Activated naive CD8-positive, alpha-beta T cell treated with anti-CD3 and anti-CD28 coated beads, Interleukin-2, amount 10 ng/mL, durations not matched to agents 7 days and 5 days (primary cell): ENCODE measurements at places on chromosomes 1 and 21.

- no peak for DNase-seq
These were observed 276.0 kb upstream of the NR5A2 start for GRCh38 chr1:199751506-199751905.

DNA sequence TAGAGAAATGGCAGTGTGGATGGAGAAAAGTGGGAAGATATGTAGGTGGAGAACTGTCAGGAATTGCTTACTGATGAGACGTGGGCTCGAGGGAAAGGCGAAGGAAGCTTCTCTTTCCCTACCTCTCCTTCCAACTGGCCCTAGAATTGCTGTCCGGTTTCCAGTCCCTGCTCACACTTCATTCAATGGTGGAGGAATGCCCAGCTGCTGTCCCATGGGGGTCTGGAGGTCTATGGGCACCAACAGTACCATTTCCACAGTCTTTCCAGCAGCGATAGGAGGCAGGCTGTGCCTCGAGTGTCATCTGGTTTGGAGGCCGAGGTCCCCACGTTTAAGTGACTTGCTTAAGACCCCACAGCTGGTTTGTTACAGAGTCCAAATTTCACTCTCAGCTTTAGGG, 31.5 kb upstream of the CD1D start:
- no peak for DNase-seq

DNA sequence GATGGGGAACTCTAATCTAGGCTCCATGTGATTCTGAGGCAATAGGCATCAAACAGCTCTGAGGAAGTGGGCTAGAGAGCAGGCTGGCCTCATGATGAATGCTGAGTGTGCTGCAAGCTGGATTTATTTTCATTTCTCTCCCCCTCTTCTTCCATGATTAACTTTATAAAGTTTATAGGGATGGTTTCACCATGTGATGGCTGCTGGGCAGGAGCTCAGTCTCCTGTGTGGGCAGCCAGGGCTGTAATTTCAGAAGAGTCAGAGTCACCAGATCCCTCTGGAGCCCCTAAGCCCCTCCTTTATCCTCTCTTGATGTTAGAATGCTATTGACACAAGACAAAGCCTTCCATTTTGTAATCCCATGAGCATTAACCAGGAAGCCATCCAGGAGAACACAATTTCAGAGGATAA, 143.6 kb downstream of the CNIH3 start:
- no peak for DNase-seq

GRCh38 chr1:230381049-230381467, 45.1 kb downstream of the PGBD5 start:
- no peak for DNase-seq

DNA sequence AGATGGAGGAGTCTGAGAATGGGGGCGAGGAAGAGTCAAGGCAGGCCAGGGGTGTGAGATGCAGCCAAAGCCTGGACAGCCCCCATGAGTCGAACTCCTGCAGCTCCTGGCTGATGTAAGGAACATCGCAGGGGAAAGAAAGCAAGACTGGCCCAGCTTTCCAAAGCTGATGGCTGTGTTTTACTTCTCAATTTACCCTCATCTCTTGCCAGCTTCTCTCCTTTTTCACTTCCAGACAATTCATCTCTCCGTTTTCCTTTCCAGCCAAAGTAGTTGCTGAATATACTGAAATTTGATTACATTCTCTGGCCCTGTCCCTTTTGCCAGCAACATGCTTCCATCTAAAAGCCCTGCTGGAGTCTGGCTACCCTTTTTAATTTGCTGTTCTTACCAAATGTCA, 40.0 kb upstream of the UBE2U start:
- no peak for DNase-seq

DNA sequence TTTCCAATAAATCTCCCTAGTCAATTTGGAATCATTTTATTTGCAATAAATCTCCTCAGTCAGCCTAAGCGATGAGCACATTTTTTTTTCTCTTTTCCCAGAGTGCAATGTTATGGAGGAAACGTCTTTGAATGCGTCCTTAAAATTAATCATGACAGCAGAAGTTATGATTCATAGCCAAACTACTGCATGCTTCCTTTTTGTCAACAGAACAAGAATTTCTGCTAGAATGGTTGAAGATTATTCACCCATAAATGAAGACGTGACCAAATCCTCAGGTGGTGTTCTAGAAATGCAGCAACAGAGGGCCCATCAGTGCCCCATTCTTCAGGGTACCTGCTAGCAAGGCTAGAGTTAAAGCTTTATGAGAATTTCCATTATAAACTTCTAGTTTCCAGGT, 407.9 kb upstream of the PKN2 start:
- DNase-seq, result no peak

DNA sequence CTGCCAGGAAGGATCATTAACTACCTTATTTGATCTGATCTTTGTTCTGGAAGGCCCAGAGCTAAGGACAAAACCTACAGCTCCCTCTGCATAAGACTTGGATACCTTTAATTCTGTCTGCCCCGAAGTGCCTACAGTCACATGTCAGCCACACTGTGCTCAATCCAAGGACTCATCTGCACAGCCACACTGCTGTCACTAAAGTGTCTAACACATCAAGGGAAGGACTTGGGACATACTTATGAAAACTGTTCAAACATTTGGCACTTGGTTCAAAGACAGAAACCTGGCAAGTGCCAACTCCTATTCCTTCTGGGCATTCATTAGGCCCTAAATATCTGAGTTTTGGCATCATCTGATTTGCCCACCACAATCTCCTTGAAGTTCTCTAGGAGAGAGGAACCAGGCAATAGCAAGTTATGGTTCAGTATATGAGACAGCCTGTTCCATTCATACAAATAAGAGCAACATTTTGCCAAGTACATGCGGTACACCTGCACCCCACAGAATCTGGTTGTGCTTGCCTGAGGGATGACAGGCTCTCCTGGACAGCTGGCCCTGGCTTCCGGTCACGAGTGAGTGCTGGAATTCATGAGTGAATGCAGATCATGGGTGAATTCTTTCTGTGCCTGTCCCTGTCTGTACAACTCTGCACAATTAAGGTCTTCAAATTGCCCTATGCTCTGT, 105.9 kb downstream of the KCNK1 start:
- DNase-seq, result no peak

GRCh38 chr1:118660769-118661168, 327.4 kb downstream of the TBX15 start:
- no peak for DNase-seq

DNA sequence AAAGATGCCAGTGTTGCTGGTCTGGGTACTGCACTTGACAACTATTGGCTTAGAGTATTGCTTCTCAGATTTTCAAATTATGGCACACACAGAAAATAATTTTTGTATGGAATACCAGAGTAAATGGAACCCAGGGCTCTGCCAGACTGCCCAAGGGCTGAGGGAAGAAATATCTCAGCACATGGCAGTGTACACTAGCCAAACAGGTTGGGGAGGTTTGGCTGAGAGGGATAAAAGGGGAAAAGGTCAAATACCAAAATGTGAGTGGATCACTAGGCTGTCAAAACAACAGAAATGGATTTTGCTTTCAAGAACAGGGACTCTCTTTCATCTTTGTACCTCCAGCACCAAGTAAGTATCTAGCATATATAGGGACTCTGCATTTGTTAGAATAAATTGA, 3.0 kb upstream of the RGS8 start:
- DNase-seq, result no peak

- DNase-seq, result no peak
These were observed 27.7 kb downstream of the C1QB start for GRCh38 chr1:22680726-22681125.

DNA sequence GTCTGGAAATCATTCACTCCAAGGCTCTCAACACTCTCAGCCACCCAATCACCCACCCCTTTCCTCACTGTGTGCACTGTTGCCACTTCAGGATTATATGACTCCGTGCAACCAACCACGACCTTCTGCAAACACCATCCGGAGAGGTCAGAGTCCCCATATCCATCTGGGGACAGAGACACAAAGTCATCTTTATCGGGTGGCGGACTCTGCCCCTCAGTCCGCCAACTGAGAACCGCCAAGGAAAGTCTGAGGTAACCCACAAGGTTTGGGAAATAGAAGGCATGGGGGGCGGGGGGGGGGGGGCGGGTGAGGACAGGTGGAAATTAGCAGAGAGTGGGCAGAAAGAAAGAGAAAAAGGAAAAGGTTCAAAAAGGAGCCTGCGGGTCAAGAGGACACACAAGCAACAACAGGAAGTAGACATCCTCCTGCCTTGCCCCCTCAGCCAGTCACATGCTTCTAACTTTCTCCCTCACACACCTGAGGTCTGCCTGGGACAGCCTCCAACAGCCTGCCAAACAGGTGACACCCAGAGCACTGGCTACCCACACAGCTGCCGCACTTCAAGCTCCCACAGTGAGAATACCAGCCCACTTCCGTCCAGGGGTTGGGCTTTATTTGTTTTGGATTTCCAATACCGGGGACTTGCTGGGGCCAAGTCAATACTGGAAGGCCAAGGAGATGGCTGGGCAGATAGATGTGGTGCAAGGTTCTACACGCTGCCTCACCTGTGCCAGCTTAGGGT, 58.1 kb downstream of the SSBP3 start:
- DNase-seq, result no peak

GRCh38 chr1:160752924-160753323, 13.9 kb downstream of the SLAMF7 start:
- DNase-seq, result no peak

GRCh38 chr1:15172405-15173259, 19.1 kb downstream of the TMEM51 start:
- DNase-seq, result no peak

- peak; percentile 55 for DNase-seq
These were observed 2.1 kb downstream of the EVA1B start for GRCh38 chr1:36321119-36321951.

GRCh38 chr1:151494741-151495281, 16.4 kb upstream of the CGN start:
- DNase-seq, result no peak

DNA sequence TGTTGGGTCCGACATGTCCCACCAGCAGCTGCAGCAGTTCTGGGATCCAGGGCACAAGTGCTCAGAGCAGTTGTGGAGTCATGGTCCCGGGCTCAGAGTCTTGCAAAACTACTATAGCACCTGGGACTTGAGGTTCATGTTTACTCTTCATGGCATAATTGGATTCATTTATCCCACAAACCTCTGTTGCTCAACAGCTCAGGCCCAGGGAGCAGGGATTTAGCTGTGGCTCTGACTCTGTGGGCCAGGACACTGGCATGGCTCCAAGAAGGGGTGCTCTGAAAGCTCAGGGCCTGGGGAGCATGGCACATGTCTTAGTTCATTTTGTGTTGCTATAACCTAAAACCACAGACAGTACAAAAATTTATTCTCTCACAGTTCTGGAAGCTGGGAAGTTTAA, 626.7 kb upstream of the ADGRL2 start:
- no peak for DNase-seq

DNA sequence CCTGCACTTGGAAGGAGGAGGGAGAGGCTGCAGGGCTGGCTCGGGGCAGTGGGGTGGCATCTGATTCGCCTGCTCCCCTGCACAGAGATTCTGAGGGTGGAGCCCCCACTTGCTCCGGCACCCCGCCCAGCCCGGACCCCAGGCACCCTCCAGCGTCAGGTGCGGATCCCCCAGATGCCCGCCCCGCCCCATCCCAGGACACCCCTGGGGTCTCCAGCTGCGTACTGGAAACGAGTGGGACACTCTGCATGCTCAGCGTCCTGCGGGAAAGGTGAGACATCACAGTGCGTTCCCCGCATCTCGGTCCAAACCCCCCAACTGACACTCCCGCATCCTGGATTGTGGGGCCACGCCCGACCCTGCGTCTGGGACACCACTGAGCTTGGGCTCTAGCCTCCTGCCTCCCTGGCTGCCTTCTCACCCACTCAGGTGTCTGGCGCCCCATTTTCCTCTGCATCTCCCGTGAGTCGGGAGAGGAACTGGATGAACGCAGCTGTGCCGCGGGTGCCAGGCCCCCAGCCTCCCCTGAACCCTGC, 7.9 kb downstream of the ADAMTSL4 start:
- no peak for DNase-seq

DNA sequence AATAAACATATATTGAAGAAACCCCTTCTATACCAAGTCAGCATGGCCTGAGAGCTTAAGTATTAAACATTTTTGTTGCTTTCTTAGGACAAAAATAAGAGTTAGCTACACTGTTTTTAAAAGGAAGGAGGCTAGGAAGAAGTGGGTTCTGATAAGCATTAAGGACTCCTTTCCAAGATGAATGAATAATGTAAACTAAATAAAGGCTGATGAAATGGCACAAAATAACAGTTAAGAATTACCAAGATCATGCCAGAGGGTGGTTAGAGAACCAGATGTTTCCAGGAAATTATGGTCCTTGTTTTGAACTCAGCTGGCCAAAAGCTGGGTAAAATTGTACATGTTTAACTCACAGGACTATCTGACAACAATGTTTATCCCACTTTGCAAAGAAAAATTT, 114.1 kb upstream of the ETS2 start:
- DNase-seq, result no peak

DNA sequence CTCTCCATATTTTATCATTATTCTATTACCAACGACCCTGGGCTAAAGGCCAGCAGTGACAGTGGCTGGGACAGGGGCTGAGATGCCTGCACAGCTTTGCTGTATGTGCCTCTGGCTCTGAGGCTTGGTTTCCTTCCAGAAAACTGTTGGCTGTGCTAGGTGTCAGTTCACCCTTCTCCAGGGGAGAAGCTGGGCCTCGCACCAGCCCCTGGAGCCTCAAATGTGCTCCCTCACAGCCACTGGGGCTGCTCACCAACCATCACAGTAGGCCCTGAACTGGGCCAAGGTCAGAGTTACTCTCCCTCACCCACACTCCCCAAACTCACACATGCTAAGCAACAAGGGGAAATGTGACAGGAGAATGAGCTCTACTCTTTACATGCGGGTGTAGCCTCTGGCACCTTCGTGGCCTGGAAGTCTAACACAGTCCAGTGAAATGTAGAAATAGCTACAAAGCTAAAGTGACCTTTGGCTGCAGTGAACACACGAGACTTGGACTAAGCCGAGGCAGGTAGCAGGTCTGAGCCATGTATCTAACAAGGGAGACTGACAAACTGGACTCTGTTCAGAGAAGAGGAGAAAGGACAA, 4.7 kb upstream of the CD160 start:
- DNase-seq, result no peak

- no peak for DNase-seq
These were observed 99.8 kb upstream of the C1orf105 start for GRCh38 chr1:172320733-172321132.

GRCh38 chr1:230902349-230902923, 34.1 kb upstream of the C1orf198 start:
- no peak for DNase-seq
